ENCODE measurements at places on chromosomes 16 and 17. TPM values are rescaled to one million over a fixed set of nuclear protein-coding genes. Genes with fewer than 3 reads are reported as not detected.
A peak's percentile ranks its signal among the peaks of the same experiment; 100 is the strongest.

Gene PIK3R5
- 24.8 TPM for polyA plus RNA-seq

Gene DNAI2
- polyA plus RNA-seq: not detected

Gene CMTM4
- not detected for polyA plus RNA-seq

Gene LRRC46
- polyA plus RNA-seq: not detected

Gene CCL4
- 4.0 TPM for polyA plus RNA-seq

GRCh38 chr17:41767324-41768042 is 19.0 kb downstream of the JUP start:
- no peak for DNase-seq

GRCh38 chr16:82655720-82656490 is 29.1 kb downstream of the CDH13 start:
- DNase-seq: no peak

DNA sequence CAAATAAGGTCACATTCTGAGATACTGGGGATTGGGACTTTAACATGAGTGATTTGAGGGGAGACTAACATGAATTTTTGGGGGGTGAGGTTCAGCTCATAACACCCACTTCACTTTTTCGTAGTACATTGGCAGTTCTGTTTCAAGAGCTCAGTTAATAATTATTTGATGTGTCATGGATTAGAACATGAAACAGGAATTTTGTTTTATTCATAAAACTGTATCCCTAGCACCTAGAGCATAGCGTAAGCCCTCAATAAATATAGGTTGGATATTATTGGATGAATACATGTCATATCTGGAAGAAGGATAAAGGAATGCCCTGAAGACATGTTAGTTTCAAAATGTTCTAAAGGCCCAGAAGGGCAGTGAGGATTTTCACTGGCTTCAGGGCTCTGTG is 119.8 kb downstream of the PRKCA start:
- no peak for DNase-seq

DNA sequence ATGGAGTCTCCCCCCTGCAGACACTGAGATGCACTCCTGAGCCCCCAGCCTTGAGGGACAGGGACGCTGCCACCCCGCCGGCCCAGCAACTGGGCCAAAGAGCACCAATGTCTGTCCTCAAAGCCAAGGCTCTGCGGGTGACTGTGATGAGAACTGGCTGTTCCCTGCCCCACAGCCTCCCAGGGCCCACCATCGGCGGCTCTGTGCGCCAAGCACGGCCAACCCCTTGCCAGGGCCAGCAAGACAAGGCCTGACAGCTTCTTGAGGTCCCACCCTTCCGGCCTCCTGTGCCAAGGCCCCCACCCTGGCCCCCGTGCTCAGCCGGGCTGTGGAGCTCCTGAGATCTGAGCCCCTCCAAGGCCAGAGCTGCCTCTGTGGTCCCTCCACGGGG is 34.2 kb upstream of the PABPN1L start:
- DNase-seq: no peak

DNA sequence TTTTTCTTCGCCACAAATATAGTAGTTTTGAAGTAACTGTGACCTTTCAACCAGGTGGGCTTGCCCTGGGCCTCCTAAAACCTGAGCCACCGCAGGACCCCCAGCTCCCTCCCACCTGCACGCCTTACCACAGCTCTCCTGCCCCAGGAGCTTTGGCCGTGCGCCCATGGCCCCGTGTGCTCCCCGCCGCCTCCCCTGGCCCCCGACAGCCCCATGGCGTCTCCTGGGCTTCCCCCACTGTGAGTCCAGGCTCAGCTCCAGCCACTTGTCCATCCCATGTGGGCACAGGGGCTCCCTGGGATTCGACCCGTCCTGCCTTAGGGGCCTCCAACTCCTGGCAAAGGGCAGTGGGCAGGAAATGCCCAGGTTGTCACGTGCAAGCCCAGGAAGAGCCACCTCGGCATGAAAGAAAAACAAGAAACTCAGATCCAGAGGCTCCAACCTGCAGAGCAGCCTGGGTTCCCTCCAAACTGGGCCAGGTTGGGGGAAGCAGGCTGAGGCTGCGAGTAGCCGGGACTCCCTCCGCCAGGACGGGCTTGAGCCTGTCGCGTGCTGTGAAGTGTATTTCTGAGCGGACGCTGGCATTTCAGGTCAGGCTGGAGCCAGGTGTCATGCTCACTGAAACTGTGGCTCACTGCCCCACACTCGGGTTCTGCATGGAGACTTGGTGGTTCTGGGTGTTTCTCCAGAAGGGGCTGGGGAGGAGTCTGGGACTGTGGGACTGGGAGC is 5.8 kb downstream of the LGALS3BP start:
- DNase-seq: no peak

GRCh38 chr16:51355195-51355594 is 204.1 kb upstream of the SALL1 start:
- no peak for DNase-seq

DNA sequence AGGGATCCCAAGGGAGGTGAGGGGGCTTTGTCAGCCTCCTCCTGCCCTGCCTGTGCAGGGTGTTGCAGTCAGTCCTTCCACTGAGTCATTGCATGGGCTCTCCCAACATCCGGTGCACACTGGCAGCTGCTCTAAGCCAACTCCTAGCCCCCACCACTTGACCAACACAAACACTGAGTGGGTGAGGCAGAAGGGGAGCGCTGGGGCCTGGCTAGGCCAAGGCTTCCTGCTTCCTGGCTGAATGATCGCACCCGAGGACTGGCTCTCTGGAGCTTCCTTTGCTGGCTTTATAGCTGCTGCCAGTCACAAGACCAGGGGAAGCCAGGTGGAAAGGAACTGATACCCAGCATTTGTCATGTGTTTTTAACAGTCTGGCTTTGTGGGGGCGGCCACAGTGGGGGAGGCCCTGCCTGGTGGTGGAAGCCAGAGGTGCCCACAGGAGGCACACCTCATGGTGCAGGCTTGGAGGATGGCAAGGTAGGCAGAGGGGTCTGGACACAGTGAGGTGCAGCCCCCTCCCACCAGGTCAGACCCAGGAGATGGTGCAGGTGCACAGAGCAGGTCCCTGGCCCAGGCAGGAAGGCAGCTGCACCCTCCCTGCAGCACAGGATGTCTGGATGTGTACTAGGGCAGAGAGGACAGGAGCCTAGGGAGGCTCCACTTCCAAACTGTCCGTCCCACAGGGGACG is 6.8 kb downstream of the MPG start:
- peak; percentile 82 for DNase-seq

GRCh38 chr16:49345829-49346228 is 27.8 kb upstream of the C16orf78 start:
- no peak for DNase-seq

All from naive B cell (primary cell).